ENCODE measurements at places on chromosomes 7 and 10.

DNA sequence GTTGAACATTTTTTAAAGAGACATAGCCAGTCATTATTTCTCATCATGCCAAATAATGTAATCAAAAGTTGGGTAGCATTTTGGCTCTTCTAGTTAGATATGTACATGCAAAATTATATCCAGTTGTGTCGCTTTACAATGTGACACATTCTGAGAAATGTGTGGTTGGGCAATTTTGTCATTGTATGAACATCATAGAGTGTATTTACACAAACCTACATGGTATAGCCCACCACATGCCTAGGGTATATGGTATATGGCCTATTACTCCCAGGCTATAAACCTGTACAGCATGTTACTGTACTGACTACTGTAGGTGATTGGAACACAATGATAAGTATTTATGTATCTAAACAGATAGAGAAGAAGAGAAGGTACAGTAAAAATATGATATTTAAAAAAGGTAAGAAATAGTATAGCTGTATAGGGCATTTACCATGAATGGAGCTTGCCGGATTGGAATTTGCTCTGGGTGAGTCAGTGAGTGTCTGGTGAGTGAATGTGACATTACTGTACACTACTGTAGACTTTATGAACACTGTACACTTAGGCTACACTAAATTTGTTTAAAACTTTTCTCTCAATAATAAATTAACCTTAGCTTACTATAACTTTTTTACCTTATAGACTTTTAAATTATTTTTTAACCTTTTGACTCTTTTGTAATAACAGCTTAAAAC is 16.5 kb downstream of the ZNF365 start:
- DNase-seq, result no peak

DNA sequence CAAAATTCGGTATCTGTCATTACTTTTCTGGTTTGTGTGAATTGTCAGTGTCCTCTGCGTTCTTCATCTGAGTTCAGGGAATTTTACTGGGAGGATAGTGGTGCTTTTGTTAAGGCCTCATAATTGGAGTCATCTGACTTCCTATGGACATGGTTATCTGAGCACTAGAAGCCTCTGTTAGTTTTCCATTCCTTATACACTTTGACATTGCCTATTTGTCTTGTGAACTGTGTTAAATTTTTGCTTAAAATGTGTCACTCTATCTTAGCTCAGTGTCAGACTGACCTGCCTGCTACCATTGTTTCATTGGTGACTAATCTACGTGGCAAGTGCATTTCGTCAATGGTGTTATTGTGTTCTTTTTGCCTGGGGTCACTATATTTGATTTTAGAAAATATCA is 253.3 kb downstream of the SEMA3A start:
- no peak for DNase-seq

DNA sequence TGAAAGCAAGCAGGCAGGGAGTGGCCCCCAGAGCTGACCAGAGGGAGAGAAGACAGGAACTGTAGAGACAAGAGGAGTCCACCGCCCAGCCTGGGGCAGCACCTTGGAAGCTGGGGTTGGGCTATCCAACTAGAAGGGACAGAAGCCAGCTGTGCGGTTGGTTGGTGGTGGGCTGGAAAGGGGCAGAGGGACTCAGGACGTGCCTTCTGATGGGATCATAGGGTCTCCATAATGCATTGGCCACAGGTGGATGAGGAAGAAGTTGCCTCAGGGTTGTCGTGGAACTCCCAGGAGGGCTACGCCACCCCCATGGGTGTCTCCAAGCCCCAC is 114.0 kb upstream of the RET start:
- DNase-seq, result no peak

- no peak for DNase-seq
Measured at GRCh38 chr10:33241351-33241750, 93.1 kb downstream of the NRP1 start.

DNA sequence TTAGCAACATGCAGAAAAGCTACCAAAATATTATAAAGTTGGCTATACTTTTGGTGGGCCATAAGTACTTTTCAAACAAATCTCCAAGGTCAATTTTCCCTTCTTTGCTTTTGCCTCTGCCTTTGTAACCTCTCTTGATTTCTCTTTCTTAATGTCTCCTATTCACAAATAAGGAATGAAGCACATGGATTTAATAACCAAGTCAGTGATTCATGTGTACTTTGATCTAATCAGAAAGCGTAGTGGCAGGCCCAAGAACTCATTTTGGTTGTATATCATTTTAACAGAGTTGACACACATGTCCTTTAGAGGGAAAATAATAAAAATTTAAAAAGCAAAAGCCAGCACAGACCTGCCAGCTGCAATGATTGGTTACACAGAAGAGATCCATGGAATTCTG is 93.7 kb downstream of the FZD1 start:
- DNase-seq, result no peak

DNA sequence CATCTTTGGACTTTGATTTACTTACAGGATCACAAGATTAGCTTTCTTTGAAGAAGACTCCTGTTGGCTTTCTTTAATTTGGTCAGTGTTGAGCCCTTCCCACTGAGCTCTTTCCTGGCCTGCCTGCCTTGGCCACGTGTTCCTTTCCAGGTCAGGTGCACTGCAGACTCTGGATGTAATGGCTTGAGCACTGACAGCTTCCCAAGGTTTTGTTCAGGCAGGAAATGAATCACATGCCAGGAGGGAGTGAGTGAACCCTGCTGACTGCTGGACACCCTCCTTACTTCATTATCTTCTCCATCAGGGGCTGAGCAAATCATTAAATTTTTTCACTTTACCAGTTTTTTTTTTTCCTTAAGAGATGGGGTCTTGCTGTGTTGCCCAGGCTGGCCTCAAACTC is 29.8 kb downstream of the SNX10 start:
- no peak for DNase-seq

GRCh38 chr10:61642676-61643075 is 20.1 kb upstream of the CABCOCO1 start:
- DNase-seq, result no peak

DNA sequence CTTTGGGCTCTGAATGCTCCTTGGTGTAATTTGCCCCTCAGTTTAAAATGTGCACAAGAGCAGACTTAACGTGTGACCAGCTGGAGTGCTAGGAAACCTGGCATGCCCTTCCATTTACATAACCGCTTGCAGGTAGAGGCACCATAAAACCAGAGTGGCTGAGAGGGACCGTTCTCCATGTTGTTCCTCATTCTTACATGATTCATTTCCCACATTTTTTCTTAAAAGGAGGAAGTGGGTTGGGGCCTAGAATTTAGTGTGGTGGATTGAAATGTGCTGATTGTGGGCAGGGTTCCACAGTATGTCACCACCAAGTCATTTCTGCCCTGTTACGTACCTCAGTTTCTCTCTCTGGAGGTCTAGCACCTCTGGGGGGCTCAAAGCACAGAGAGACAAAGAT is 375.8 kb upstream of the VSTM2A start:
- no peak for DNase-seq

- no peak for DNase-seq
Measured at GRCh38 chr10:89649051-89649450, 4.0 kb upstream of the PANK1 start.

- peak; percentile 42 for DNase-seq
Measured at GRCh38 chr10:99431190-99431760, 851 bp upstream of the GOT1 start.

All from nephron progenitor cell (in vitro differentiated cells).